ENCODE measurements at places on chromosomes 6 and 20. TPM values are rescaled to one million over a fixed set of nuclear protein-coding genes. Genes with fewer than 3 reads are reported as not detected.

SPDEF gene
- polyA plus RNA-seq = 59.3 TPM

SRMS gene
- 2.1 TPM for polyA plus RNA-seq

CASP8AP2 gene
- polyA plus RNA-seq = 6.6 TPM

RHAG gene
- polyA plus RNA-seq = 0.08 TPM

DNA sequence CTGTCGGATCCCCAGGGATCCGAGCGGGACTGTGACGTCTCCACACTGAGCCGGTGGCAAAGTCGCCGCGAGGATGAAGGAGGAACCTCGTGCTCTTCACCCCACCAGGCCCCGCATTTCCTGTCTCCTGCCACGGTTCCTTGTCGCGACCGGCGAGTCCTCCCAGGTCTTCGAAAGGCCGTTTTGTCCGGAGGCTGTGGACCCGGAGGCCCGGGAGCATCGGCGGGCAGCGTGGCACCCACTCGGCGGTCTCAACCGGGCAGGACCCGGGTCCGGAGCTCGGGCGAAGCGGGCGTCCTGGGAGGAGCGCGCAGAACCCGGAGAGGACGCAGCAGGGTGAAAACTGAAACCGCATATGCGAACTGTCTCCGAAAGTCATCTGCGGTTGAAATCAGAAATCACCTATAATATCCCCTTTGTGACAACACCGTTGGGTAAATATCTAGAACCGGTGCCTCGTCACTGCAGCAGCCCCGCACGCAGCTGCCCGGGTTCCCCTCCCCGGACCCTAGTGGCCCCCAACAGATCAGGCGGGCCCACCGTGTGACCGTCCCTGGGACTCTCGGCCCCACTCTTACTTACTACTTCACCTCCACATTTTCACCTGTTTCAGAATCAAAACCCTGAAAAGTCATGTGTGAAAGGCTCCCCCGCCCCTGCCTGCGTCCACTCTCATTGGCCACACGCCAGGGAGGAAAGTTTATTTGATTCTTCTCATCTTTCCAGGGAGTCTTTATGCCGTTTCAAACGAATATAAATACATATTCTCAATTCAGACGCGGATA, 3.1 kb upstream of the ULBP2 start:
- no peak for DNase-seq

GRCh38 chr6:5619249-5619648, 357.9 kb downstream of the FARS2 start:
- DNase-seq = peak; percentile 20

DNA sequence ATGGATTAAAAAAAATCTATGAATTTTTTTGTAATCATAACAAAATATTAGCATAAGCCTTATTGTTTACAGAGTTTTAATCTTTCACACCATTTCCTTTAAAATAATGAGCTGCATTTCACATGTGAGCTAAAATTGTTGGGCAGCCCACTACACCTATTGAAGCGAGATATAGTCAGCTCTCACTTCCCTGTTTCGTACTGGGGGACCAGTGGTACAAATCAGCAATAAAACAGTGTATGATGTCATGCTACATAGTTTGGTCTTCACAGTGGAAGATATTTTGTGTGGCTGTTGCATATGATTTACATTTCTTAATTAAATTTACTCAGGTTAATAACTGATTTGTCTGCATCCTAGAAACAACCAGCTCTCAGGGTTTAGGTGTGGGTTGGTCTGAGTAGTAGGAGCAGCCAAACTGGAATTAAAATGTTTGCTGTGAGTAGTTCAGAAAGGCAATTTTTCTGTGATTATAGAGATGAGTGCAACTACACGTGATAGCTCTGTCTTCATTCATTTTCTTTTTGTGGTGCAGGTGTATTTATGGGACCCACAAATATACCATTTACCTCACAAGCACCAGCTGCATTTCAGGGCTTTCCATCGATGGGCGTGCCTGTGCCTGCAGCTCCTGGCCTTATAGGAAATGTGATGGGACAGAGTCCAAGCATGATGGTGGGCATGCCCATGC, 99.3 kb downstream of the B3GAT2 start:
- no peak for DNase-seq

DNA sequence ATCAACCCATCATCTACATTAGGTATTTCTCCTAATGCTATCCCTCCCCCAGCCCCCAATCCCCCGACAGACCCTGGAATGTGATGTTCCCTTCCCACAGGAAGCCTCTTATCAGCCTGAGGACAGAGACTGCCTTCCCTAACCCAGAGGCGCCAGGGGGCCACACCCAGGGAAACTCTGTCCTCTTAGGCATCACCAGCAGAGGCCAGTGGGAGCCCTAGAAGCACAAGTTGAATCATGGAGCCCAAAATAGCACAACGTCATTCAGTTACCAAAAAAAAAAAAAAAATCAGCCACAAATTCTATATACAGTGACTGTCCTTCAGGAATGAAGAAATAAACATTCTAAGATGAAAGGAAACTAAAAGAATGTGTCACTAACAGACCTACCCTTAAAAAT, 625.7 kb downstream of the TFAP2A start:
- no peak for DNase-seq

DNA sequence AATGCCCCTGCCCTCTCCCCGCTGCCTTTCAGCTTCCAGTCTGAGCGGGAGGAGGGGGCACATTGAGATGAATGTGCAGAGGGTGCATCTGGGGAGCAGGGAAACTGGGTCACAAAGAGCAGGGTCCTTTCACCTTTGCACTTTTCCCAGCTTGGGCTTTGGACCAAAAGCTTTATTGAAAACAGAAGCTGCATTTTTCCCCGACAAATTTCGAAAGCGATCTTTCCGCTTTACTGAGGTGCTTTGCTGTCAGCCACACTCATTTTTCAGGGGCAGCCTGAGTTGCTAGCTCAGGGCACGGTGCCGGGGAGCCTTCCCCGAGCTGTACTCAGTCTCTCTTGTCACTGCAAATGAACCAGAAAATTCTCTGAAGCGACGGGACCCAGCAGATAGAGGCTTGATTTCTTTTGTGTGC, 283.7 kb upstream of the SOX4 start:
- no peak for DNase-seq

DNA sequence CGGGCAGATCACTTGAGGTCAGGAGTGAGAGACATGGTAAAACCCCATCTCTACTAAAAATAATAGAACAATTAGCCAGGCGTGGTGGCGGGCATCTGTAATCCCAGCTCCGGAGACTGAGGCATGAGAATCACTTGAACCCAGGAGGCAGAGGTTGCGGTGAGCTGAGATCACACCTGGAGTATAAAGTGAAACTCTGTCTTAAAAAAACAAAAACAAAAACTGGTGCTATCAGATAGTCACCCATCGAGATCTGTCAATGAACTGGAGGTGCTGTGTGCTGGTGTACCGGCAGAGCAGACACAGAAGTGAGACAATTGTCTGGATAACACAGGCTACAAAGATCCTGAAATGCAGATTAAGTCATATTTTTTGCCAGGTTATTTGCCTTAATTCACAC, 24.7 kb downstream of the CTCFL start:
- no peak for DNase-seq

- no peak for DNase-seq
Observed at GRCh38 chr6:110859335-110859792, 15.2 kb upstream of the AMD1 start.

DNA sequence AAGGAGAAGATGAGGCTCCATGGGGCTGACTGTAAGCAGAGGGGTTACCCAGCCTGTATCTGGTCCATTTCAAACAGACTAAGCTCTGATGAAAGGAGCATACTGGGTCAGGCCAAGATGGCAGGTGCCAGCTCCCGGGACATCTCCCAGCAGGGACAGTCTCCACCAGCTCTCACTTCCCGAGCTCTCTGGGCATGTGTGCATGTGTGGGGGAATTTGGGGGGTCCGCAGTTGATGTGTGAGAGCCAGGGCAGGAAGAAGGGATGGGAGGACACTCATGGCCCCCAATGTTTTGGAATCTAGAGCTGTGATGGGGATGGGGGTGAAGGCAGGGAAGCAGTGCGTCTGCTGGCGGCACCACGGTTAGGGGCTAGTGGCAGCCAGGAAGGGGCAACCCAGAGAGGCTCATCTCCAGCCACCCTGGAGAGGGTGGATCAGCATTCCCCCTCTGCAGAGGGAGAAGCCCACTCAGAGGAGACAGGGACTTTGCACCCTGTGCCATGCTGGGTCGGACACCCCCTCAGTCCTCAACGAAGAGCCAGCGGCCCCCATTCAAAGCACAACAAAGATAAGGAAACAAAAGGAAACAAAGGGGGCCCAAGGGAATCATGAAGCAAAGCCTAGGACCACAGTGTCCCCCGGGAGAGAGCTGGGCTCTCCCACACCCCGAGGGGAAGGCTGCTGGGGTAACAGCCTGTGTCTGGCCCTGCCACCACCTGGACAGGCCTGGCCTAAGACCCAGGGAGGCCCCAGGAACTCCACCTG, 52.4 kb downstream of the DSTN start:
- peak; percentile 21 for DNase-seq

- no peak for DNase-seq
Observed at GRCh38 chr20:59771506-59772372, 161.7 kb downstream of the SYCP2 start.

Measured in stomach (tissue), 19 donors.